Stimulated activated CD4-positive, alpha-beta T cell treated with anti-CD3 and anti-CD28 coated beads, Interleukin-1b, Interleukin-23, amount 100 ng/mL, for 24 hours (primary cell): ENCODE measurements at places on chromosomes 6 and 20.

DNA sequence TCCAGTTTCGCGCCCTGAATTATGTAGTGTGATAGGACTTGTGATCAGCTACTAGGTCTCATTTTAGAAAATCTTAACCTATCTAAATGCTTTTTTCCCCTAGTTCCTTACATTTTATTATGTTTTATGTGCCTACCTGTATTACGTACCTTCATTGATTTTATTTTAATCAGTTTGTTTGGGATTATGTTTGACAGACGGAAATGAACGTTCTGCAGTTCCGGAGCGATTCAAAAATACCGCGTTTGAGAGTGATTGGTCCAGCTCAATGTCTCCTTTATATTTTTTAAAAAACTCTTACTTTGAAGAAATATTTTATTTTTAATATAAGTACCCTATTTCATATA, 114.3 kb upstream of the BTN3A2 start:
- no peak for DNase-seq

DNA sequence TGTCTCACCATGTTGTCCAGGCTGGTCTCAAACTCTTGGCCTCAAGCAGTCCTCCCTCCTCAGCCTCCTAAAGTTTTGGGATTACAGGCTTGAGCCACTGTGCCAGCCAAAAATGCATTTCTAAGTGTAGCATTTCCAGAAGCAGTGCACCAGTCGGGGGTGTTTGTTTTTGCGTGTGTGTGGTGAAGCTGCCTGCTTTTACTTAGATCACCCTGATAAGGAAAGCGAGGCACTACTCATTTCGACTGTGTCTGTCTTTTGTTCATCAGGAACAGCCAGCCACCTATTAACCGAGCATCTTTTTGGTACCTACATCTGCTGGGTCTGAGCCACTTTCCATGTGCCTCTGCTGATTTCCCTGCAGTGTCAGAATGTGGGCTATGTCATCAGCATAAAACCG, 18.7 kb downstream of the SIRT5 start:
- no peak for DNase-seq

DNA sequence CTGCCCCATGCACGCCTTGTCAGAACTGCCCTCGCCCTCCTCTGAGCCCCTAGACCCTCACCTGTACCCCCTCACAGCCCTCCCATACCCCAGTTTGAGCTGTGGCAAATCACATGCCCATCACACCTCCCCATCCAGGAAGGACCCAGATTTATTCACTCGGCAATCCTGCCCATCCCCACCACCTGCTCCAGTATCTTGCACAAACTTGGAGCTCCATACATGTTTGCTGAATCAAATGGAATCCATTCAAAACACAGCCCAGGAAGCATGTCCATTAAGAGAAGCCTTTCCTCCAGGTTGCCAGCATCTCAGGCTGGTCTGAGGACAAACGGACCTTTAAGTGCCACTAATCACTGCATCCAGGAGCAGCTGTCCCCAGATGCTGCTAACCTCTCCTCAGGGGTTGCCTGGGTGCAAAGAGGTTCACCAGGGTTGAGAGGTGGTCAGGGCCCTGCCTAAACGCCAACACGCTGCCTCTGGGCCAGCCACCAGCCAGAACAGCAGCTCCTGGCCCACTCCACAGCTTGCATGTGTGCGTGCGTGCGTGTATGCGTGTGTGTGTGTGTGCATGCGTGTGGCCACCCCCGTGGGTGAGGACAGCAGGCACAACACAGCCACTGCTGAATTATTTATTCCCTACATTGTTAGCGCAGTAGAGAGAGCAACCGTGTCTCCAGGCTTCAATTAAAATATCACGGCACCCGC, 31.0 kb downstream of the GRM4 start:
- no peak for DNase-seq

DNA sequence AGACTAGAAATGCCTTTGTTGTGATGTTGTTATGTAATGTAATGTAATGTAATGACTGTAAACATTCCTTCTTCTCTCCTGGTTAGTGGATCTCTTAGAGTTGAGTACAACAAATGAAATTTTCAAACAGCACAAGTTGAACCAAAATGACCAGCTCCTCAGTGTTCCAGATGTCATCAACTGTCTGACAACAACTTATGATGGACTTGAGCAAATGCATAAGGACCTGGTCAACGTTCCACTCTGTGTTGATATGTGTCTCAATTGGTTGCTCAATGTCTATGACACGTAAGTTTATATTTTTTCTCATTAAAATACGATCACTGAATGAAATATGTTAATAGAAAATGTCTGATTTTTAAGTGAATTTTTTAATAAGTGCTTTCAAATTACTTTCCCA, 496.7 kb downstream of the UTRN start:
- no peak for DNase-seq

DNA sequence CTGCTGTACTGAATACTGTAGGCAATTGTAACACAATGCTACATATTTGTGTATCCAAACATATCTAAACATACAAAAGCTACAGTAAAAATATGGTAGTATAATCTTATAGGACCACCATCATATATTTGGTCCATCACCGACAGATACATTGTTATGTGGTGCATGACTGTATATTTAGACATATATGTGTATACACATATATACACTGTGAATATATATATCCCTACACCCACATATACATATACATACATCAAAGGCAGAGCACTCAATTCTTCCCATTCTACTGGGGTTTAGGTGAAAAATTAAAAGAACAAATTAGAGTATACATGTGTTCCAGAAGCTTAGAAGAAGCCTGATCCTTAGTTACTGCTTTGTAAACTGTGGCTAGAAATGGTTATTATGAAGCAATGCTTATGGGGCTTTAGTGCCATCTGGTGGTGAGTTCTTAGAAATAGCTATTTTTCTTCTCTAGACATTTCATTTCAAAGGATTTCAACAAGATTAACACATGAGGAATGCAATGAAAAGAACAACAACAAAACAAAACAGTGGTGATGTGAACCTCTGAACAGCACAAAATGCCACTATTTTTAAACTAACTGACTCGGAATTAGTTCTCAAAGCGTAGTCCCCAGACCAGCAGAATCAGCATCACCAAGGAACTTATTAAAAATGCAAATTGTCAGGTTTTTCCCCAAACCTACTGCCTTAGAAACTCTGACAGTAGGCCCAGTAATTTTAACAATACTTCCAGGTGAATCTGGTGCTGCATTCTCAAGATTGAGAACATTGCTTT, 38.0 kb downstream of the PKHD1 start:
- DNase-seq: no peak

DNA sequence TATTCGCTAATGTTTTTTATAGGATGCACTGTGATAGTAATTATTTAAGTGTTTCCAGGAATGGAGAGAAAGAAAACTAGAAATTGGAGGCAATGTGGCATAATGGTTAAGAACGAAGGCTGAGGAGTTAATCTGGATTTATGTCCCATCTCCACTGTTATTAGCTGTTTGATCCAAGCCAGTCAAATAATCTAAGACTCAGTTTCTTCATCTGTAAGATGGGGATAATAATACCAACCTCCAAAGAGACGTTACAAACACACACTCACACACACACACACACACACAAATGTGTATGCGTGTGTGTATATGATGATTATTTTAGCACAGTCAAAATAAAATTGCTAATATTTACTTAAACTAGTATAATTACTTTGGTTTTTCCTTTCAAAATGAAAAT, 36.9 kb upstream of the TPD52L1 start:
- DNase-seq: no peak

DNA sequence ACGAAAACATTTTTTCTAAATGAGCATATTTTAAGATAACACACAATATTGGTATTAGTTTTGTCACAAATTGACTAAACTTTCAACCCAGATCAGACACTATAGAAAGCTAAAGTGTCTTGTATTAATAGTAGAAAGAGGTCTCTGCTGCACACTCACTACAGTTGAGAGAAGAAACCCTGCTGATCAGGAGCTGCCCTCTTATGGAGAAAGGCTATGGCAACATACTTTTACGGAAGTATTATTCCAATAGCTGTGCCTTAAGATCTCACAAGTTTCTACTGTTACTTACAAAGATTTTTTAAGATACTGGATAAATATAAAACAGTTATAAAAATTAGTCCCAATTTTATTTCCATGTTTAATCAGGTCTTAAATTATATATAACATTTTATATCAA, 155.7 kb downstream of the RIMS1 start:
- DNase-seq: no peak

DNA sequence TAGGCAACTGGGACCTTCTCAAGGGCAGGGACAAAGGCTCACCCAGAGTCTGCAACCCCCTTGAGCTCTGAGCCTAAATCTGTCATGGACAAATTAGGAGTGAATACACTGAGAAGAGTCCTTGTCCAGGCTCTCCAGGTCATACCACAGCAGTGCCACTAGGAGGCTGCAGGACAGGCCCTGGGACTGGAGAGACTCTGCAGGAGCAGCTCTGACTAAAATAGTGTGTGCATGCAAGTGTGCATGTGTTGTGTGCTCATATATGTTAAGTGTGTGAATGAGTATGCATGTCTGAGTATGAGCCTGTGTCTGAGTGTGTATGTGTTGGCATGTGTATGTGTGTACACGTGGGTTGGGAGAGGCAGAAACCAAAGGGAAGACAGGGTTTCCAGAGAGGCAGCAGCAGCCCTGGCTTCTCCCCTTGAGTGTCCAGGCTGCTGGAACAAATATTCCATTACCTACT, 27.1 kb downstream of the MRPL14 start:
- DNase-seq: no peak

GRCh38 chr6:161292145-161292544, 18.3 kb upstream of the AGPAT4 start:
- no peak for DNase-seq

- no peak for DNase-seq
Measured at GRCh38 chr6:76004202-76004601, 68.3 kb downstream of the IMPG1 start.
